ENCODE measurements at places on chromosomes 5 and 9.

- no peak for DNase-seq
Observed at GRCh38 chr9:8784838-8785237, 985.3 kb upstream of the DMAC1 start.

DNA sequence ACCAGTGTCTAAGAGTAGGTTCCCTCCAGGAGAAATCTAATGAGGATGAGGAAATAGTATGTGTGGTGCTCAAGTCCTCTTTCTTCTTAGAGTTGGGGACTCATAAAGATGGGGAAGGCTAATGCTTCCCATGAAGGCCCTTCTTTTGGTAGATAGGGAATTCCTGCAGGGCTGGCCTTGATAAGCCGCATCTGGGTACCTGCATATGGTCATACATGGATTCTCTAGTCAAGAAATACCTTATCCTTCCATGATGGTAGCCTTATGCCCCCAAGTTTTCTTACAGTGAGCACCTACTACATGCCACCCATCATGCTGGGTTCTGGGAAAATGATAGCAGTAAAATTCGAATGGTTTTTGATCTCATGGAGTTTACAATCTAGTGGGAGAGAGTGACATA is 382.6 kb downstream of the KDM4C start:
- no peak for DNase-seq

GRCh38 chr5:121975294-121975693 is 13.5 kb downstream of the SRFBP1 start:
- DNase-seq = no peak

DNA sequence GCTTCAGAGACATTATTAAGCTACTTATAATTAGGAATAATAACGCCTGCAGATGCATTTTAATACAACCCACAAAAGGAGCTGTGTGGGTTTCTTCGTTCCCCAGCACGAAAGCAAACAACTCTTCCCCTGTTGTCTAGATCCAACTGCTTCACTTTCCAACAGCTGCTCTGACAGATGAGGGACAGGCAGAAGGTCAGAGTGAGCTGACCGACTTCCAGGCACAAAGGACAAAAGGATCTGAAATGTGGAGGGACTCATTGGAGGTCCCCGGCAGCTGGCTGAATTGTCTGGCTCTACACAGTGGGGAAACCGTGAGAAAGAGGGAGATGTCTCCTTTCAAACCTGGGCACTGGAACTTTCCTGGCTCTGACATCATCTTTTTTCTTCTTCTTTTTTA is 79.1 kb upstream of the ALDH1B1 start:
- no peak for DNase-seq

DNA sequence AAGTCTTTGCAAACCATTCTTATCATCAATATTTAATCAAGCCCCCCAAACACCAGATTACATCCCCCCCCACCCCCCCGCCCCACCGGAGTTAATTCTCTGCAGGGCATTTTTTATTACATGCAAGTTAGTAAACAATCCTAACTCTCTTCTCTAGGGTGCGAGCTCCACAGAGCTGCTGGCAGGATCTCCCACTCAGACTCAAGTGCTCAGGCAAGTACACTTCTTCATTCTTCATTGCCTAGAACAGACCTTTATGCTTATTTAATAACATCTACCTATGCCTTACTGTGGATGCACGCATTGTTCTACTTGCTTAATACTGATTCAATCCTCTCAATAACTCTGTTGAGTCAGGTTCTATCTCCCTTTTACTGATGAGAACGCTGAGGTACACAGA is 9.9 kb downstream of the SAXO1 start:
- no peak for DNase-seq

GRCh38 chr5:4205398-4205797 is 609.8 kb downstream of the IRX1 start:
- DNase-seq = no peak

GRCh38 chr5:93579692-93580062 is 1.3 kb downstream of the NR2F1-AS1 start:
- DNase-seq = no peak

DNA sequence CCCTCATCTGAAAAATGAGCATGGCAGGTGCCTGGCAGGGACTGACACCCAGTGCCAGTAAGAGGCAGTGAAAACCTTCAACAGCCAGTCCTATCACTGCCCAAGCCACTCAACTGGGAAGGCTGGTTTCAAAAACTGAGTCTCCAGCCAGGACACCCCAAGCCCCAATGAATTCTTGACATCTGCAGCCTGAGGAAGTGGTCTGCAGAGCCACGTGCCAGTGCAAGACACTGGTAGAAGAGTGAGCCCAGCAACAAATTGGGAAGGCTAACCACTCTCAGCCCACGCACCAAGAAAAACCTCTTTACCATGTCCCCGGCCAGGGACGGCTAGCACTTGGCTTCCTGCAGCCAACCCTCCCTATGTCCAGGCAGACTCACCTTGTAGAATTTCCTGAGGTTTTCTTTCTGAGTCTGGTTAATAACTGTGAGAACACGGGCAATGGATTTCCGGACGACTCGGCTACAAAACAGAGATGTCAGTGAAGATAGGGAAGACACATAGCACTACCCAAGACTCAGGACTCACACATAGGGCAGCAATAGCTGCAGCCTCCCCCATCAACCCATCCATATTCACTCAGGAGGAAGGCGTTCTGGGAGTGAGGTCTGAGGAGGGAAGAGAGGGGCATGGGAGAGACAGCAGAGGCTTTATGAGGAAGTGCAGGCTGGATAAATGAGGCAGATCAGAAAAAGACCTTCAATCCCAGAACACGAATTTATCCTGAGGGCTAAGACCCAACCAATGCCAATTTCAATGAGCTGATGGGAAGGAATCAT is 1.8 kb downstream of the RPL35 start:
- DNase-seq = no peak

DNA sequence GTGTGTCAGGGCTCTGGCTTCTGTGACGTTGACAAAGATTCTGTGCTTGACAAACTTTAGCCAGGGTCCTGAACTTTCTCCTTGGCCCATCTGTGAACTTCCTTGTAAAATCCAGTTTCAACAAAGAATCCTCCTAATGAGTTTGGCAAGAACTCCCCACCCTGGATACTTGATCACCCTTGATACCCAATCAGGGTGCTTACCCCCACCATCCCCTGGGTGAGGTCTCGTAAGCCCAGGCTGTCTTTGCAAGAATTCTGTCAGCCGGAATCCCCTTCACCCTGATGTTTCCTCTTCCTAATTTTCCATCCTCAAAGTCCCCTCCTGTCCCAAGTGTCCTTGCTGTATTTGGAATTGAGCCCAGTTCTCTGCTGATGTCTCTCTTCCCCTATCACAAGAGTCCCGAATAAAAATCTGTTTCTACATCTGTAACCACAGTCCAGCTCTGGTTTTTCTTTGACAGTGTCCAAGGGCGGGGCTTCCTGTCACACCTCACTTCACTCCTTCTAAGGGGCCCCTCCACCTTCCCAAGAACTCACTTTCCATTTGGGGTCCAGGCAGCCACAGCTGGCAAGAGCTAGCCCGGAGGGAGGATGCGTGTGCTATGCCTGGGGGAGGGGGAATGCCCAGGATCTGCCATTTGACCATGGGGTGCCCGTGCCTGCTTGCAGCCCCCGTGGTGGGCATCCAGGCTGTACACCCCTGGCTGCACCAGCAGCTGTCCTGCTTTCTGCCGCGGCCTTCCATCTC is 2.7 kb upstream of the CARD19 start:
- DNase-seq = no peak
